Fibroblast of villous mesenchyme (primary cell): ENCODE measurements at places on chromosomes 16 and 17. TPM values are rescaled to one million over a fixed set of nuclear protein-coding genes. Genes with fewer than 3 reads are reported as not detected.

Gene KREMEN2
- total RNA-seq, result under 0.01 TPM in 1 of 2 replicates, not detected in the other

Gene ATP2C2
- not detected in 2 replicates for total RNA-seq

Gene CCL11
- not detected in 2 replicates for total RNA-seq

Gene PRR15L
- total RNA-seq, result not detected in 2 replicates

Gene CYGB
- total RNA-seq, result 11.7 and 14.2 TPM in 2 replicates

Gene ADAD2
- not detected in 2 replicates for total RNA-seq

DNA sequence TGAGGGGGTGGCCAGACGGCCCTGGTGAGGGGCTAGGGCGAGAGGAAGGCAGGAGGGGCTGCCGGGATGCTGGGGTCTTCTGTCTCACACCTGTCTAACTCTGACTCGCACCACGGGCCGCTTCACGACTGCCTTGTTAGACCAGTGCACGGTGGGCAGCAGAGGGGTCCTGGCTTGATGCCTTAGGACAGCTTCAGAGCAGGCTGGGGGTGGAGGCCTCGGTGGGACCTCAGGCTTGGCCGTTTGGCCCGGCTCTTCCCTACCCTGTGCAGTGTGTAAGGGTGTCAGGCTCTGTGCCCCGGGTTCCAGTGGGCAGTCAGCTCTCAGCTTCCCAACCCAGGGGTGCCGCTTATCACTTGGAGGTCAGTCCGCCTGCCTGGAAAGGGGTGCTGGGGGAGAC, 100.7 kb downstream of the OR1D5 start:
- DNase-seq, result no peak

DNA sequence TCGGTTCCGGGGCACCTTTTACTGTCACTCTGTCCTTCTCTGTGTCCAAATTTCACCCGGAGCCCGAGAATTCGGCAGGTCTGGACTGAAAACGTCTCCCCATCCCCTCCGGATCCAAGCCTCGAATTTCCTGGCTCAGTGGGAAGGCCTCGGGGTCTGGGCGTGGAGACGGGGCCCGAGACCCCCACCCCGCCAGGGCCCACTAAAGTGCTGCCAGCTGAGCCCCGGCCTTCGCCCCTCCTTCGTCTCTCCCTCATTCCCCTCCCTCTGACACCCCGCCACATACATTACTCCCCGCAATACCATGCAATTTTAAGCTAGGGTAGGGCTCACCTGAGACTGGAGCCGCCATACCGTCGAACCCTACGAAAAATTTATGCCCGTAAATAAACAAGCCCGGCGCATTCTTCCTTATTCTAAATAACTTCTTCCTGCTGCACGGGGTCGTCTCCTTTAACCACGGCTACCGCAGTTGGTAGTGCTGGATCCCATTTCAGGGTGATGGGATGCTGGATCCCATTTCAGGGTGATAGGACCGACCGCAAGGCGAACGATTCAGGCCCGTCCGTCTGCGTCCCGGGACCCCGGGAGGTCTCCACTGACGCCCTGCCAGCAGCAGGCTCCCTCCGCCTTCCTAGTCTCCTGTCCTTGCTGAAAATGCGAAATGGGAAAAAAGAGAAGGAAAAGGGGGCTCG, 4.4 kb upstream of the OR1F1 start:
- no peak for DNase-seq

DNA sequence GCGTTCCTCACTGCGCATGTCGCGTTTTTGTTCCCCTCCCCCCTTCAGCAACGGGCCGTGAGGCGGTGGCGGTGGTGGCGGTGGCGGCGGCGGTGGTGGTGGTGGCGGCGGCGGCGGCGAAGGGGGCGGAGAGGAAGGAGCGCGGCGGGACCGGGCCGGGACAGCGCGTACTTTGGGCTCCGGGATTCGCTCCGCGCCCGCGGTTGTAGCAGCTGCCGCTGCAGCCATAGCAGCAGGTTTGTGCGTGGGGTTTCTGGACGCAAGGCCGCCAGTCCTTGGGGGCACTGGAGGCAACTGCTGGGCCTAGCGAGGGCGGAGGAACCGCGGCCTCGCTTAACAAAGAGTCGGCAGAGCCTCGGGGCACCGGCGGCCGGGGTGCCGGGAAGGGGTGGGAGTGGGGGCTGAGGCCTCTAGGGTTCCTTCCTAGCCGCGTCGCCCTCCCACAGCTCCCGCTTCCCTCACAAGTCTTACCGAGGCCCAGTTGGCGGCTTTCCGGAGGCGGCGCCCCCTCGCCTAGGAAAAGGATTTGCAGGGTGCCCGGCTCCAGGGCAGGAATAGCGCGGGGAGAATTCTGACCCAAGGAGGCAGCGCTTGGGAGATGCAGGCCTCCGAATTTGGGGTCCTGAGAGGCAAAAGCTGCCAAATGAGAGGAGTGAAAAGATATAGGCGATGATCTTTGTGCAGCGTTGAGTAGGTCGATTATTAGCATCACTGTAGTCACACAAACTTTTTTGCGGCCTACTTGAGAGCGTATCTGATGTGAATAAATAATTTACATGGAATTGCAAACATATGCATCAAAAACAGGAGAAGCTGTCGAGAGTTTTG, at the start of gene DDX42:
TSS of gene DDX42 (plus strand) at position 30 of the 828 bp plus-strand sequence. CDS start 12,880 bp downstream, outside the sequence.
- DNase-seq, result peak; percentile 75

DNA sequence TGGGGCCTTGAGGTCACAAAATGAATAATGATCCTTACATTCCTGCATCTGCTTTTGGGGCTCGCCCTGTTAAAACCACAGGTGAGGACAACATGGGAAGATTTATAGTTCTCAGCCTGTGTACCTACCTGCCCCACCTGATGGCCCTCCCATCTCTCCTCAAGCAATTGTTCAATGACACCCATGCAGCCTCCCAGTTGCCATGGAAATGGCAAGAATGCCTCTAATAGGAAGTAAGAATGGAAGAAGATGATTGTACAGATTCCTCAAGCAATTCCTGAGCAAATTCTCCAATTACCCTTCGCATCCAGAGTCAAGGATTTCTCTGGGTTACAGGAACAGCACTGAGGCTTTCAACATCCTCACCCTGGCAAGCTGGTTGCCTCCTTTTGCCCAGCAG, 78.6 kb upstream of the CCL2 start:
- no peak for DNase-seq

DNA sequence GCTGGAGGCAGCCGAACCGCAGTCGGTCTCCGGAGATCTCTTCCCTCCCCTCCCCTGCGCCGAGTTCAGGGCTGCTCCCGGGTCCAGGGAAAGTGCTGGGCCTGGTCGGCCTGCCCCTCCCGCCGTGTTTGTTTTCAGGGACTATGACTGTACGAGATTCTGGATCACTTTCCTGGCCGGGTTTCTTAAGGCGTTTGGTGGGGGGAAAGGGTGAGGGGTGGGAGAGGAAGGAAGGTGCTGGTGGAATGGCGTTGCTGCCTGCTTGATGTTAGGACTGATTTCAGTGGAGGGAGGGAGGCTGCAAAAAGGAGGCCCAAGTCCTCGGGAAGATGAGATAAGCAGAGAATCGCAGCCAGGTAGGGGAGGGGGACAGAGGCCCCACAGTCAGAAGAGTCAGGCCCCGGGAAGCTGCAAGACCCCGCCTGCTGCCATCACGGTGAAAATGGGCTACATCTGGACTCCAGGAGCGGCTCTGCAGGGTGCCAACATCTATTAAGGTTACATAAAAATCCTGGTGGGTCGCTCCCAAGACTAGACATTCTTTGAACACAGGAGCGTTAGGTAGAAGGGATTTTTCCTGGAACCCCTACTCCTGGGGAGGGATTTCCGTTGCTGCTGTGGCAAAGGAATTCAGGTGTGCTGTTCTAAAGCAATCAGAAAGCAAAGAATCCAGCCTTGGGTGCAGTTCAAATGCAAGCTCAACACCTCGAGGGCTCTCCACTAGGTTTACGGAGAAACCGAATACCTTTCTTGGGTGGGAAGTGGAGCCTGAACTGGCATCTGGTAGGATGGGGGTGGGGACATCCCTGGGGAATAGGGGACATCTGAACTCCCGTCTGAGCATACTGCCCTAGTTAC, 1.2 kb downstream of the ARHGAP44 start:
- DNase-seq, result no peak

- peak; percentile 74 for DNase-seq
Observed at GRCh38 chr17:68437979-68438822, 19.1 kb downstream of the WIPI1 start.

- DNase-seq, result no peak
Observed at GRCh38 chr16:68041783-68042182, 18.7 kb downstream of the DUS2 start.

DNA sequence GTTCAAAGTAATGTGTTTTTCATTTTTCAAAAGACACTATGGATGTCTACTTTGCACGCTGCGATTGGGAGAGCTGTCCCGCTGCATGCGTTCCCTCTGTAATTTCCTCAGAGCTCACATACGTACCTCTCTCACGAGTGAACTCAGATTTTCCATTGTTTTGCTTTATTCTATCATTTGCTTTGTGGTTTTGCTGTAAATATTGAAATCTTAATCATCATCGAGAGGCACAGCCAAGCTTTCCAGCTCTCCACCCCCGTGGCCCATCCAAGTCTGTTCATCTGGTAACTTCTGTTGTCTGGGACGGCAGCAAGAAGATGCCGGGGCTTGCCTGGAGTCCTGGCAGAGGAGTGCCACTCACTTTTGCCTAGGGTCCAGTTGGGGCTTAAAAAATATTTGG, 21.1 kb downstream of the TMC6 start:
- peak; percentile 14 for DNase-seq

DNA sequence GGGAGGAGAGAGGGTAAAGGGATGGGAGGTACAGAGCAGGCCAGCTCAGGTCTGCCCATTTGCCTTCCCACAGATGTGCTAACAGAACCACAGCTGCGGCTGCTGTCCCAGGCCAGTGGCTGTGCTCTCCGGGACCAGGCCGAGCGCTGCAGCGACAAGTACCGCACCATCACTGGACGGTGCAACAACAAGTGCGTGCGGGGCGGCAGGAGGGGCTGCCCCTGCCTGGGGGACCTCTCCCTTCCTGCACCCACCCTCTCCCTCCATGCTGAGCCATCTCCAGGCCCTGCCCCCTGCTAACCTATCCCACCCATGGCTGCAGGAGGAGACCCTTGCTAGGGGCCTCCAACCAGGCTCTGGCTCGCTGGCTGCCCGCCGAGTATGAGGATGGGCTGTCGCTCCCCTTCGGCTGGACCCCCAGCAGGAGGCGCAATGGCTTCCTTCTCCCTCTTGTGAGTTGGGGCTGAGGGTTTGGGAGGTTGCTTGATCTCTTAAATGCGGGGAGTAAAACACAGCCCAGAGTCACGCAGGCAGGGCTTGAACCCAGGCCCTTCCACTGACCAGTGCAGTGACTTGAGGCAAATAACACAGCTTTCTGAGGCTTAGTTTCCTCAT, 1.2 kb downstream of the EPX start:
- no peak for DNase-seq

- DNase-seq, result peak; percentile 87
Observed at GRCh38 chr16:89315791-89316581, 98.5 kb downstream of the ZNF778 start.

DNA sequence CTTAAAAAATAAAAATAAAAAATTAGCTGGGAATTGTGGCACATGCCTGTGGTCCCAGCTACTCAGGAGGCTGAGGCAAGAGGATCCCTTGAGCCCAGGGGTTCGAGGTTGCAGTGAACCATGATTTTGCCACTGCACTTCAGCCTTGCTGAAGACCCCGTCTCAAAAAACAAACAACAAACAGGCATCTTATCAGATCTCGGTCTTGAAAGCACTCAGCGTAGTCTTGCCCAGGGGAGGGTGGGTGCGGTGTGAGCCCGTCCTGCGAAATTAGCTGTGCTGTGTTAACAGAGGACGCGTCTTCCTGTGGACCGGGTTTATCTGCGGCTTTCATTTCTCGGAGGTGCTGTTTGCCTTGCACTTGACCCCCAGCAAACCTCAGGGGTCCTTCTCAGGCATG, 5.4 kb downstream of the GAA start:
- no peak for DNase-seq

DNA sequence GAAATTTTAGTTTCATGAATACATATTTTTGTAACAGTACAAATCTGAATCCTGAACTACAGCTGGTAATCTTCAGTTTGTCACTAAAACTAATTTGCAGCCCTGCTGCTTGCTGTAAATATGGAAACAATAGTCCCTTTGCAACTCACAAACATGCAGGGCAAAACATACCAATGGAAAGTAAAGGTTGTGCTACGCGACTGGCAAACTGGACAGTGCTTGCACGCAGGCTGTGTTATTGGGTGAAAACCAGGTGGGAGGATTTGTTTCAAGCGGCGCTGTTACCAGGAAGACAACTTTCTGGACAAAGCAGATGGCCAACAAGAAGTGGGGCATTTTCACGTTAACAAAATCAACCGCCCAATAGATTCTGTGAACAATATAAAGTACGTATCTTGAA, 93.5 kb downstream of the CDYL2 start:
- DNase-seq, result no peak
